ENCODE measurements at places on chromosomes 13 and 19. TPM values are rescaled to one million over a fixed set of nuclear protein-coding genes. Genes with fewer than 3 reads are reported as not detected.

- DNase-seq, result no peak
- H3K27ac ChIP-seq, result no peak overlapping the region
- H3K4me3 ChIP-seq, result no peak overlapping the region
These were observed 13.9 kb downstream of the MPND start for GRCh38 chr19:4357095-4357797.

DNA sequence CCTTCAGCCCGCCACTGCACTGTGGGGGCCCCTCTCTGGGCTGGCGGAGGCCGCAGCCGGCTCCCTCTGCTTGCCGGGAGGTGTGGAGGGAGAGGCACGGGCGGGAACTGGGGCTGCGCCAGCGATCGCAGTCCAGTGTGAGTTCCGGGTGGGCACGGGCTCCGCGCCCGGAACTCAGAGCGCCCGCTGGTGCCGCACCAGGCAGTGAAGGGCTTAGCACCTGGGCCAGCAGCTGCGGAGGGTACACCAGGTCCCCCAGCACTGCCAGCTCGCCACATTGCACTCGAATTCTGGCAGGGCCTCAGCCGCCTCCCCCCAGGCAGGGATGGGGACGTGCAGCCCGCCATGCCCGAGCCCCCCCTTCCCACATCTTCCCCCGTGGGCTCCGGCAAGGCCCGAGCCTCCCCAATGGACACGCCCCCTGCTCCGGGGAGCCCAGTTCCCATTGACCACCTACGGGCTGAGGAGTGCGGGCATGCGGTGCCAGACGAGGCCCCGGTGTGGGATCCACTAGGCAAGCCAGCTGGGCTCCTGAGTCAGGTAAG is 135.9 kb upstream of the RFC3 start:
- no peaks in the 10 kb centered on the region for H3K36me3 ChIP-seq
- H3K27ac ChIP-seq, result no peak overlapping the region
- H3K27me3 ChIP-seq, result no peaks in the 10 kb centered on the region
- peaks cover 5% of the 10 kb centered on the region for H3K4me1 ChIP-seq

GRCh38 chr19:6117534-6117933 is 7.2 kb upstream of the RFX2 start:
- no peaks in the 10 kb centered on the region for H3K36me3 ChIP-seq
- H3K4me3 ChIP-seq, result no peak overlapping the region
- no peaks in the 10 kb centered on the region for H3K4me1 ChIP-seq
- H3K27ac ChIP-seq, result no peak overlapping the region
- H3K27me3 ChIP-seq, result no peaks in the 10 kb centered on the region
- DNase-seq, result no peak

The LHB gene
- not detected for total RNA-seq

The EID2 gene
- total RNA-seq, result 16.2 TPM

All from esophagus muscularis mucosa (tissue), 4 donors.